ENCODE measurements at places on chromosomes 11 and 22.

GRCh38 chr22:27318516-27318915 lies 483.0 kb downstream of the MN1 start:
- DNase-seq = peak; percentile 64

DNA sequence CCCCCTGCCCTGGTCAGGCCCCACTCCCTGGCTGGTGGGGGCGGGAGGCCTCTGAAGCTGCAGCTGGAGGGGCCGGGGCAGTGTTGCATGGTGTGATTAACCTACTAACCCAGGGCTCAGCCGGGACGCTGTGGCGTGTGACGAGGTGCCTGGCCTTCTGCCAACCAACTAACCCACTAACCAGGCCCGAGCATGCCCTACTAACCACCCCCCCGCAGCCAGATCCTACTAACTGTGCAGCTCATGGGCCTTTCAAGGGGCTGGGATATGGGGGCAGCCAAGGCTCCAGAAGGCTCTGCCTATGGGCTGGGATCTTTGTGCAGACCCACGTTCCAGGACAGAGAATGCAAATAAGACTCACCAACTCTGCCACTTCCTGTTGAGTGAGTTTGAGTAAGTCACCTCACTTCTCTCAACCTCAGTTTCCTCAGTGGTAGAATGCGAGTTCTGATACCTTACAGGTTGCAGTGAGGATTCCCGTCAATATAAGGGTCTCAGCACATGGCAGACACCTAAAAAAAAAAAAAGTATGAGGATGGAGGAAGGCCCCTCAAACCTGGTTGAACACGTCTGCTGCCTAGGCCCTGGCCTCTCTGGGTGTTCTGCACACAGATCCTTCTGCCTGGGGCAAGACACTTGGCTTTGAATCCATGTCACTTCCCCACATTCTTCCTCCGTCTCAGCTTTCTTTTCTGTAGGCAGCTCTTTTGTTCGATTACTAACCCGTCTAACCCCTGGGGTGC lies 14.1 kb downstream of the MIAT start:
- DNase-seq = no peak

- DNase-seq = no peak
Observed at GRCh38 chr11:108007819-108008218, 879 bp upstream of the CUL5 start.

GRCh38 chr11:113373306-113373705 lies 14.3 kb upstream of the ANKK1 start:
- no peak for DNase-seq

DNA sequence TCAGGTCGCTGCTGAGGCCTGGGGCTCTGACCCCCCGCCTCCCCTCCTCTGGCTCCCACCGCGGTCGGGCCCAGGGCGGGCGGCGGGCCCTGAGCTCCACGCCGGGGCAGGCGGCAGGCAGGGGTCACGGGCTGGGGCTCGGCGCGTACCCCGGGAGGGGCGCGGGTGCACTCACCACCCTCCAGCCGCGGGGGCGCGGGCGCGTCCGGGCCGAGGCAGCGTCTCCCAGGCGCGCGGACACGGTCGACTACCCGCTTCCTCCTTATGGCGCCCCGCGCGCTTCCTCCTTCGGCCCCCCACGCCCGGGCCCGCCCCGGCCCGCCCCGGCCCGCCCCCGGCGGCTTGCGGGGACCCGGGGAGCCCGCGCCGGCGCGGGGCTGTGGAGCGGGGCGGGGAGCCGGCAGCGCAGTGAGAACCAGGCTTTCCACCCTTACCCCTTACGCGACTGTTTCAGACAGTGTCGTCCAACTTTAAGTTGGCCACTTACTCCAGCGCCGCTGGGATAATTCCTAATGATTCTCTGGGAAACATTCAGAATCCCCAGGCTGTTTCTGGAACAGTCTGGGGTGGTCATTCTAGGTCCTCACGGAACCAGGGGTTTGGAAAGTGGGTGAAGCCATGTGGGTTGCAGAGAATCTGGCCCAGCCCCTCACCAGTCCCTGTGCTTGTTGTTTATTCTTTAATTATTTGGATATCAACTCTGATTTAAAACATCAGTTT lies at the start of gene BID:
BID (minus strand) TSS at position 264 of the 720 bp plus-strand sequence. CDS start 24,353 bp downstream, outside the sequence.
- DNase-seq = no peak

DNA sequence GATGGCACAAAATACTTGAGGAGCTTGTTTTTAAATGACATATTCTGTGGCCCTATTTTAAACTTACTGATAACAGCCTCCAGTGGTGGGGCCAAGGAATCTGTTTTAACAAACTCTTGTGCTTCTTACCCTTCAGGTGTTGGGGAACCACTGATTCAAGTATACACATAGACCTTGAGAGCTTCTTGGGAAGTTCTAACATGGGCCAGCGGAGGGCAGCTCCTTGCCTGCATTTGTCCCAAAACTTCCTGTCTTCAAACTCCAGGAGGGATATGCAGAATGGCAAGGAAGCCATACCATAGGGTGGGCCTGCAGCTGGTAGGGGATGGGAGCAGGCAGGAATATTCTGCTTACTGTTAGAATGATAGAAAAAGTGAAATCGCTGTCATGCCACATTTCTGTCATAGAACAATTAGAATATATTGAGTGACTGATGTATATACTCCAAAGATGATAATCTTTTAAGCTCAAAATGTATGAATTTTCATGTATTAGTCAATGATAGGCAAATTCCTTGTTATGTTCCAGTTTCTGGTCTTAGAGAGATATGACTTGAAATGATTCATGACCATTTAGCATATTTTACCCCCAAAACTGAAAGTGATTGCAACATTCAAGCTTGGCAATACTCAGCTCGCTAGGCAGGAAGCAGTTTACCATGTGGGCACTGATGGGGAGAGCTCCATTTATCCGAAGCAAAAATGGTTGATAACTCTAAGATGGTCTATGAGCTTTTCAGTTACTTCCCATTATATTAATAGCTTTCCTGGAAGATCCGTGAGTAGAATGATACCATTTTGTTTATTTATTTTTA lies 9.2 kb downstream of the EXT2 start:
- no peak for DNase-seq

DNA sequence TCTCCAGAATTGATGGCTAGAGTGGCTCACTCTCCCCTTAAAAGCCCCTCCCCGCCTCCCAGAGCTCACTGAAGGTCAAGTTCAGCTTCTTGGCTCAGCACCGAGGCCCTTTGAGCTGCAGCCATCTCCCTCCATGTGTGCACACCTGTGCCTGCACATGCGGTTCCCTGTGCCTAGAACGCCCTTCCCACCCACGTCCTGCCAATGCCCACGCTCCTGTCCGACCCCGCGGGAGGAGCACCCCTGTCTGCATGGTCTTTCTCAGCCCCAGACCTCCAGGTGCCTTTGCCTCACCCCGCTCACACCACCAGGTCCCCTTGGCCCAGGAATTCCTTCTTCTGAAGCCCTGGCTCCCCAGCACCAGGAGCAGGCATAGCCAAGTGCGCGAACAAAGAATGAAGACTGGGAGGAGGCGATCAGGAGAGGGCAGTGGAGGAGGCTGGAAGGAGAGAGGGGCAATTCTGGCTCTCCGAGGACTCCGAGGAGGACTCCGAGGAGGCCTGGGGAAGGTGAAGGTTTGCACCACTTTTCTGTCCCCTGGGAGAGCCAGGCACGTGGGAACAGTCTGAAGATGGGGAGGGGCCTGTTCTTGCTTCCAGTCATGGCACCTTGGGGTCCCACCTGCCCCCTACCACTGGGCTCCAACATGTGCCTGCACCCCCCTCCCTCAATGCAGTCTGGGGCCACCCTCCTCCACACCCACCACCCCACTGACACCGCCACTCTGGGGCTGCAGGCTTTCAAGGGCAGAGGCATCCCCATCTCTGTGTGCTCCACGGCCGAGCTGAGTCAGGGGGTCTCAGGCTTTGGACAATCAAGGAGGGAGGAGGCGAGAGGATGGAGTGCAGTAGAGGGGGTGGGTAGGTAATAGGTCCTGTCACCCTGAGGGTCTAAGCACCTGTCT lies 17.7 kb downstream of the IGF2 start:
- DNase-seq = no peak

DNA sequence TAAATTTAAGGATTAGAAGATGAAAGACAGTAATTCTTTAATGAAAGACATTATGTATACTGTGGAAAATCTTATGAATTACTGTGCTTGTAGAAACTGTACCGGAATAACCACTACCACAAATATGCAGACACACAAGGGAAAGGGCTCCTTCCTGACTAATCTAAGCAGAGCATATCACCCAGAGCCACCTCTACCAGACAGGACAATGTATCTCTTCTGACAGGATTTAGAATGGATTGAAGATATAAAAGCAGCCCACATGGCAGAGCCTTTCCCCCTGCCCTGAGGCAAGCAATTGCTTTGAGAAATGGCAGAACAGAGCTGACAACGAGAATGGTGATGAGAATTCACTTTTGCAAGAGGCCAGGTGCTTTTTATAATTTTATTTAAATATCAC lies 144.1 kb downstream of the NOX4 start:
- no peak for DNase-seq

GRCh38 chr11:133968300-133968699 lies 11.5 kb upstream of the IGSF9B start:
- no peak for DNase-seq

All from right hindlimb (tissue), 1 donor.